ENCODE measurements at places on chromosomes 12 and 14.

DNA sequence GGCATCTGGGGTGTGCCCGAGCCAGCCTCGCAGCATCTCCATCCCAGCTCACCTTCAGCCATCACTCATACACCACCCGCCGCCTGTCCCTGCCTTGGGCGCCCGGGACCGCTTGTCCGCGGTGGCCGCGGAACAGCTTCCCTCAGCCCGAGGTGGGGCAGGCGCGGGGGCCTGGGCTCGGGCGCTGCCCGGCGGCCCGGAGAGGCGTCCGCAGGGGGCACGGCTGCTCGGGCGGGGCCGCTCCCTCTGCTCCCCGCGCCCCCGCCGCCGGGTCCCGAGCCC lies 430 bp downstream of the SLC41A2 start:
- no peak for DNase-seq

- DNase-seq = no peak
Measured at GRCh38 chr14:105102893-105103292, 37.7 kb upstream of the GPR132 start.

DNA sequence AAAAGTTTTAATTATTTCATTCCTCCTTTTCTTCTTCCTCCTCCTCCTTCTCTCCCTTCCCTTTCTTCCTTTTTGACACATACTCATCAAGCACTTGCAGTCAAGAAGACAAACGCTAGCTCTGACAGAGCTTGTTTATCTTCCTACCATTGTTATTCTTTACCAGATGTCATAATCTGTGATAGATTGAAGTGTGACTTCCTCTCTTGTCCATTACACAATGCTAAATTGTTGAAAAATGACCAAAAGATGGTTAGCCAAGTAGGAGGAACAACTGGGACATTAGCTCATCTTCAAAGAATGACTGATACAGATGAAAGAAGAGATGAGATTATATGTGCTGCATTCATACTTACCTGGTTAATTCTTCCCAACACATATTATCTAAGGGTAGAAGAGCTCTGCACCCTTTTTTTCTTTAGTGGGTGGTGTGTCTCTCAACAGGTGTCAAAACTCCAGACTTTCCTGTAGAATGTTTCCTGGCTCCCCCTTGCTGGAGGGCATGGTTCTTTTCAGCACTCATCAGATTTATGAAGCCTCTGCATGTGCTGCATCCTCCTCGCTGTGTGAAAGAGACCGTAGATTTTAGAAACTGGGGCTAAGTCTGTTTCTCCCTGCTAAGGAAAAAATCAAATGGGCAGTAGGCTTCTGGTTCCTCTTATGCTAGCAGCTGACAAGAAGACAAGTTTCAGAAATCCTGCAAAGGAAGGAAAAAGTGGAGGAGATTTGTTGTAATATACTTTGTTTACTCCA lies 147.1 kb downstream of the TMX1 start:
- no peak for DNase-seq

- no peak for DNase-seq
Measured at GRCh38 chr12:30420561-30420960, 275.1 kb downstream of the IPO8 start.

DNA sequence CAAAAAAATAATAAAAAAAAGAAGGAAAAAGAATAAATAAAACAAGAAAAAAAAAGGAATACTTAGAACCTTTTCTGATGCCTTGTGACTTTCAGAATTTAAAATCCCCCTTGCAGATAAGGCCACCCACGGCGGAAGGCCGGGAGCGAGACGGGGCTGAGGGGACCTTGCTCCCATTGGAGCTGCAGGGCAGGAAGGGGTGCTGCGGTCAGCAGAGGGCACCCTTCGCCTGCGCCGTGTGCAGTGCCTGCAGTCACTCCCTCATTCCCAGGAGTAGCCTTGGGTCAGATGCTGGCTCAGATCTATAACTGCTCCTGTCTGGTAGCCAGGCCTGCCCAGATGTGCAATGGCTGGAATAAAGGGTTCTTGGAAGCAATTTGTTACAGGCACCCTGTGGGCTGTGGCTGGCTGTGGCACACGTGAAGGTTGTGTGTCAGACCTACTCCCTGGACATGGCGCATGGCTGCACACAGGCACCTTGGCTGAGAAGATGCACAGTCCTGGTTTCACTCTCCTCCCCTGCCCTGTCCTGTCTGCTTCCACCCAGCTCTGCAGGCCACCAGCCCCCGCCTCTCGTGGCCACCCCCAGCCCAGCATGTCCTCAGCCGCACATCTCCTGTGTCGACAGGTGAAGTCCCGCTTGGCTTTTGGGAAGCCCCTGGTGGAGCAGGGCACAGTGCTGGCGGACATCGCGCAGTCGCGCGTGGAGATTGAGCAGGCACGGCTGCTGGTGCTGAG lies 13.4 kb upstream of the ALDH2 start:
- no peak for DNase-seq

Measured in activated CD4-positive, alpha-beta T cell treated with anti-CD3 and anti-CD28 coated beads, Interleukin-2, amount 50 U/mL, for 24 hours (primary cell).